ENCODE measurements at places on chromosomes 7 and 10. TPM values are rescaled to one million over a fixed set of nuclear protein-coding genes. Genes with fewer than 3 reads are reported as not detected.

LRRC27 gene
- 5.2 TPM for total RNA-seq

C10orf90 gene
- total RNA-seq, result 2.7 TPM

DOCK1 gene
- 18.8 TPM for total RNA-seq

CDHR1 gene
- 0.11 TPM for total RNA-seq

INTS15 gene
- total RNA-seq, result 25.0 TPM

PLAU gene
- 112 TPM for total RNA-seq

PTN gene
- not detected for total RNA-seq

SPDYE9 gene
- not detected for total RNA-seq

PKD1L1 gene
- total RNA-seq, result 0.14 TPM

ZNF488 gene
- total RNA-seq, result 11.7 TPM

SCIN gene
- 0.36 TPM for total RNA-seq

OR2A25 gene
- not detected for total RNA-seq

GRM8 gene
- total RNA-seq, result not detected

AASS gene
- 0.06 TPM for total RNA-seq

NPTX2 gene
- total RNA-seq, result 0.12 TPM

PRSS37 gene
- not detected for total RNA-seq

AKR1C4 gene
- 0.30 TPM for total RNA-seq

LRRD1 gene
- total RNA-seq, result not detected

STAMBPL1 gene
- total RNA-seq, result 30.0 TPM

GPNMB gene
- total RNA-seq, result 3.6 TPM

TPK1 gene
- total RNA-seq, result 3.6 TPM

TAS2R4 gene
- 0.12 TPM for total RNA-seq

PRXL2A gene
- total RNA-seq, result 43.5 TPM

PMS2 gene
- total RNA-seq, result 9.6 TPM

SPDYE16 gene
- not detected for total RNA-seq

CD36 gene
- total RNA-seq, result not detected

TCF7L2 gene
- 17.8 TPM for total RNA-seq

ACBD7 gene
- total RNA-seq, result 1.4 TPM

IDI2 gene
- total RNA-seq, result not detected

DKK1 gene
- total RNA-seq, result 499 TPM

KAZALD1 gene
- 2.9 TPM for total RNA-seq

ANKRD7 gene
- total RNA-seq, result 0.09 TPM

MRPL32 gene
- total RNA-seq, result 66.5 TPM

TMEM273 gene
- not detected for total RNA-seq

CYP2C19 gene
- total RNA-seq, result not detected

MACROH2A2 gene
- total RNA-seq, result 25.3 TPM

ASB10 gene
- not detected for total RNA-seq

OR13A1 gene
- 0.05 TPM for total RNA-seq

EPC1 gene
- total RNA-seq, result 17.8 TPM

CACNA2D1 gene
- 7.0 TPM for total RNA-seq

SFRP4 gene
- total RNA-seq, result 3.0 TPM

Data from A549 treated with Hydrocortisone at 1 μM for 4 hours (cell line).